ENCODE measurements at places on chromosomes 6 and 20.
A peak's percentile ranks its signal among the peaks of the same experiment; 100 is the strongest.

- no peak for DNase-seq
Measured at GRCh38 chr6:15243910-15244619, 1.8 kb upstream of the JARID2 start.

DNA sequence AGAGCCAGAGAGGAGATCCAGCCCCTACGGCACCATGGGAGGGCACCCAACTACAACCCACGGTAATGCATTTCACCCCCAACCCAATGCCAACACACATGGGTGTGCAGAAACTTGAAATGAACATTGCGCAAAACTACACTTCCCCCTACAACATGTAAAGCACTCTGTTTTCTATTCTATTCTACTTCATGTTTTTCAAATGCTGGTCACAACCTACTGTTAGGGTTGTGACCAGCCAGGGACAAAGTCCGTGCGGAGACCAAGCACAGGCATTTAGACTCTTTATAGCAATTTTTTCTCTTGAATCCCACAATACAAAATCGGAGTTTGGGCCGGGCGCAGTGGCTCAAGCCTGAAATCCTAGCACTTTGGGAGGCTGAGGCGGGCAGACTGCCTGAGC lies 90.6 kb downstream of the MRPL14 start:
- DNase-seq = peak; percentile 60

GRCh38 chr6:14735956-14736486 lies 509.8 kb upstream of the JARID2 start:
- DNase-seq = no peak

- peak; percentile 20 for DNase-seq
Measured at GRCh38 chr20:53162251-53162835, 190.2 kb downstream of the TSHZ2 start.

GRCh38 chr20:44594730-44595129 lies 12.4 kb downstream of the PKIG start:
- peak; percentile 87 for DNase-seq

GRCh38 chr6:13611715-13612114 lies 3.4 kb upstream of the NOL7 start:
- DNase-seq = no peak

DNA sequence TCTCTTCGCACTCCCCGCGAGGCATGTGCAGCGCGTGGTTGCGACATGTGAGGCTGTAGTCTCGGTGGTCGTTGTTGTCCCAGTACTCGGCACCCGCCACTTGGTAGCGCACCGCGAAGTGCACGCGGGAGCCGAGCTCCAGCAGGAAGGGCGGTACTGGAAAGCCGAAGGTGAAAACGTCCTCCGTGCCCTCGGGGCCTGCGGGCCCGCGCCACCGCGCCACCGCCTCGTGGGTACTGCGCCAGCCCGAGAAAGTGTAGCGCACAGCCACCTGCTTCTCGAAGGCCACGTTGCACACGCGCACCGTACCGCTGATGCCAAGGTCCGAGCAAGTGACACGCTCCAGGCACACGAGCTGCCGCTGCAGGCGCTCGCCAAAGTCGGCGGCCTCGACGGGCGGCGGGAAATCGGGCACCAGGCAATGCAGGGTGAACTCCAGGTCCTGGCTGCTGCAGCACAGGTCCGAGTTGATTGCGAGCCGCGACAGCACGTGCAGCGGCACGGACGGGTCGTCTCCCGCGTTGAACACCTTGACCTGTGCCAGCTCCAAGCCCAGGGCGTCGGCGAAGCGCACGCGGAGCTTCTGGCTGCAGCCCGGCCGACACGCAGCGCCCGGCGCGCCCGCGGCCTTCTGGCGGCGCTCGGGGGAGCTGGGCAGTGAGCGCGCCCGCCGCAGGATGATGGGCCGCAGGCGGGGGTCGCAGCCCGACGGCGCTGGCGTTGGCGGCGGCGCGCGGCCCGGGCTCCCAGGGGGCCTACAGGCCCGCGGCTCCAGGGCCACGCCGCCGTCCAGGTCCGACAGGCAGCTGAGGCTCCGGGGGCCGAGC lies 840 bp downstream of the PPP1R3D start:
- no peak for DNase-seq

All from hematopoietic multipotent progenitor cell treated with erythropoietin and hydrocortisone succinate and interleukin-3 and kit ligand, for 4 days (in vitro differentiated cells).